Upper lobe of right lung (tissue), 1 donor: ENCODE measurements at places on chromosomes 2 and 18. TPM values are rescaled to one million over a fixed set of nuclear protein-coding genes. Genes with fewer than 3 reads are reported as not detected.

- DNase-seq, result no peak
- peaks cover 8% of the 10 kb centered on the region for H3K4me1 ChIP-seq
- no peaks in the 10 kb centered on the region for H3K27me3 ChIP-seq
- no peak overlapping the region for H3K4me3 ChIP-seq
- H3K36me3 ChIP-seq, result no peaks in the 10 kb centered on the region
These were observed 46.7 kb upstream of the ITGA6 start for GRCh38 chr2:172380436-172381274.

DNA sequence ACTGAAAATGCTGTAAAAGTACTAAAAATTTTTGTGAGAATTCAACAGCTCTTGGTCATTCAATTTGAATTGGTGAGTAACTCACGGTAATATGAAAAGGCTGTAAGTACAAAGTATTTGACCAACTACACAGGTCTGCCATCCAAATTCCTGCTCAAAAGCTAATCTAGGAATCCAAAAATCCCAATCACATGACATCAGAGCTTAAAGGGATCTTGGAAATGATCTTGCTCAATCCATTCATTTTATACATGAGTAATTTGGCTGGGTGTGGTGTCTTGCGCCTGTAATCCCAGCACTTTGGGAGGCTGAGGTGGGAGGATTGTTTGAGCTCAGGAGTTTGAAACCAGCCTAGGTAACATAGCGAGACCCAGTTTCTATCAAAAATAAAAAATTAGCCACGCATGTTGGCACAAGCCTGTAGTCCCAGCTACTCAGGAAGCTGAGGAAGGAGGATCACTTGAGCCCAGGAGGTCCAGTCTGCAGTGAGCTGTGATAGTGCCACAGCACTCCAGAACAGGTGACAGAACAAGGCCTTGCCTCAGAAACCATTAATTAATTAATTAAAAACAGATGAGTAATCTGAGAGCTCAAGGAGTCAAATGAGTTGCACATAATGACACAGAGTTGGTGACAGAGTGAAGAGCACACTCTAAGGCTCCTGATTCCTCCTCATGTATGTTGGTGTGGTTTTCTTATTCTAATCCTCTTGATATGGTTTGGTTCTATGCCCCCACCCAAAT is 19.8 kb downstream of the SPIRE1 start:
- H3K27ac ChIP-seq, result no peak overlapping the region
- no peak overlapping the region for H3K4me3 ChIP-seq
- no peak for DNase-seq
- no peaks in the 10 kb centered on the region for H3K36me3 ChIP-seq

DNA sequence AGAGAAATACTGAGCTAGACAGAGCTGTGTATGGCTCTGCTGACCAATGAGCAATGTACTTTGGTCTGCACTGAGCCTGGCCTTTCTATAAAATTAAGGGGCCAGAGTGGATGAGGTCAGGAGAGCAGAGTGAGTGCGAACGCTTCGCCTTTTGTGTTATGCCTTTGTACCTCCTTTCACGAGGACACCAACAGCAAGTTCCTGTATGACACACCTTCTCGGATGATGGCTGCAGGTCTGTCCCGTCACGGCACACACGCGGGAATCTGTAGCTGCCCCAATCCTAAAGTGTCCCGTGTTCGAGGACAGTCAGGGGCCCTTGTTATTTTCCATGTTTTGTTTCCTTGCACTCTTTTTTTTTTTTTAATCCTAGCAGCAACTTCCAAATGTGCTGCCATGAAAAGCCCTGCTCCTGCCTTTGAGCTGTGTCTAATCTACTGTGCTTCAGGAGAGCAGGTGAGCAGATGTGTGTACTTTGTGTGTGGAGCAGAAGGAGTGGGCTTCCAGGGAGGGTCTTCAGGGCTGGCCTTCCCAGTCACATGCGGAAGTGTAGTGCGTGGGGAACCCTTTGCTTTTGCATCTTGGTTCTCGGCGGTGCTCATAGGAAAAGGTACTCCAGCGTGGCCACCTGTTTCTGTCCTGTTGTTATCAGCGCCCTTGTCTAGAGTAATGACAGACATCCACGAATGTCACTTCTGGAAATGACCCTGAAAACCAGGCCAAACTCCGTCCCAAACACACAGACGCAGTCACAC is 213.2 kb downstream of the NDUFA10 start:
- no peaks in the 10 kb centered on the region for H3K36me3 ChIP-seq
- DNase-seq, result peak; percentile 22
- H3K27ac ChIP-seq, result no peak overlapping the region
- H3K4me1 ChIP-seq, result peaks cover 20% of the 10 kb centered on the region
- H3K27me3 ChIP-seq, result no peaks in the 10 kb centered on the region

GRCh38 chr2:14737201-14737600 is 104.7 kb downstream of the LRATD1 start:
- H3K27ac ChIP-seq, result no peak overlapping the region
- DNase-seq, result no peak
- H3K4me3 ChIP-seq, result no peak overlapping the region
- H3K27me3 ChIP-seq, result no peaks in the 10 kb centered on the region

- H3K36me3 ChIP-seq, result no peaks in the 10 kb centered on the region
- DNase-seq, result no peak
- H3K4me1 ChIP-seq, result no peaks in the 10 kb centered on the region
- no peak overlapping the region for H3K4me3 ChIP-seq
- H3K27me3 ChIP-seq, result no peaks in the 10 kb centered on the region
These were observed 32.3 kb downstream of the SCN9A start for GRCh38 chr2:166343467-166343866.

DNA sequence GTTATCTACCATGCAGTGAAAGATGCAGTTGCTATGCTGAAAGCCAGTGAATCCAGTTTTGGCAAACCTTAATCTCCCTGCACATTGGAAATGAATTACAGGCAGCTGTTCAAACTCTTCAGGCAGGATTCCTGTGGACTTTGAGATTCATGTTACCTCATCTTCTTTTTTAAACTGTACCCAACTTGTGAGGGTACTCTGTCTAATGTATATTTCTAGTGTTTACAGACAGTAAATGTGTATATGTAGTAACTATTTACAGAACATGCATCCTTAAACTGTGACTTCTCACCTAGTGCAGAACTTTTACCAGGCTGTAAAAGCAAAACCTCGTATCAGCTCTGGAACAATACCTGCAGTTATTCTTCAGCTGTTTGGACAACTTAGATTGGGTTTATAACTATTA is 50.9 kb downstream of the KDM3A start:
- H3K4me3 ChIP-seq, result no peak overlapping the region
- peaks cover 76% of the 10 kb centered on the region for H3K36me3 ChIP-seq
- no peaks in the 10 kb centered on the region for H3K27me3 ChIP-seq
- H3K27ac ChIP-seq, result no peak overlapping the region
- H3K4me1 ChIP-seq, result no peaks in the 10 kb centered on the region

Gene TRMT61B
- total RNA-seq, result 12.7 TPM

Gene IL1RN
- 41.7 TPM for total RNA-seq
